ENCODE measurements at places on chromosomes 13 and 19.

- no peak for DNase-seq
Observed at GRCh38 chr19:3420909-3421619, 54.7 kb downstream of the NFIC start.

DNA sequence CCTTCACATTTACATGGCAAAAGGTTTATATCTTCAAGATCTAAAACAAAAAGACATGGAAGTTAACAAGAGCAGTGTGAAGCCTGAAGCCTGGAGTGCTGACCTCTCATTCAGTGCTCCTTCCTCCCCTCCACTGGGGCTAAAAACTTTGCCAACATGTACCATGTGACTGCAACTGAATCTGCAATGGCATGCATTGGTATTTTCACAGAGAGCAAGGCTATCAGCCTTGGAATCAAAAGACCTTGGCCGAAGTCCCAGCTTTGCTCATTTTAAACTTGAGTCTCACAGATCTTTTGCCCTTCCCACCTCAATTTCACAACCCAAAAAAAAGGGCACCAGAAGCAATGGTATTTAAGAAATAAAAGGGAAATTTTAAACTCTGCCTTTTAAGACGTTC is 325.1 kb downstream of the DCT start:
- DNase-seq: no peak

DNA sequence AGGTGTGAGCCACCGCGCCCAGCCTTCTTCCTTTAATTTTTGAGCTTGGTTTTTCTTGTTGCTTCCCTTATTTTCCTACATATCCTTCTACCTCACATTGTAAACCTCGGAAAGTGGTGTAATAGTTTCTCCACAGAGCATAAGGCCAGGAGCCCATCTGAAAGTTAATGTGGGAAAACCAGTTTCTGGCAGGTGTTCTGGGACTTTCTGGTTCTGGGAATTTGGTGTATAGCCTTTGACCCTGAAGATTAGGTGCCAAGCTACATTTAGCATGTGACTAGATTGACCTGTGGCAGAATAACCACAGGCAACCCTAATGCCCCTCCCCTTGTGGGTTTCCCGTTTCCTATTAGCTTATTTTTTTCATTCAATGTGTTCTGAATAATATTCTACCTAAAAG is 8.7 kb downstream of the POP4 start:
- no peak for DNase-seq

- DNase-seq: no peak
Observed at GRCh38 chr13:93344048-93344705, 117.6 kb downstream of the GPC6 start.

GRCh38 chr13:34507630-34508029 is 434.4 kb upstream of the NBEA start:
- no peak for DNase-seq

DNA sequence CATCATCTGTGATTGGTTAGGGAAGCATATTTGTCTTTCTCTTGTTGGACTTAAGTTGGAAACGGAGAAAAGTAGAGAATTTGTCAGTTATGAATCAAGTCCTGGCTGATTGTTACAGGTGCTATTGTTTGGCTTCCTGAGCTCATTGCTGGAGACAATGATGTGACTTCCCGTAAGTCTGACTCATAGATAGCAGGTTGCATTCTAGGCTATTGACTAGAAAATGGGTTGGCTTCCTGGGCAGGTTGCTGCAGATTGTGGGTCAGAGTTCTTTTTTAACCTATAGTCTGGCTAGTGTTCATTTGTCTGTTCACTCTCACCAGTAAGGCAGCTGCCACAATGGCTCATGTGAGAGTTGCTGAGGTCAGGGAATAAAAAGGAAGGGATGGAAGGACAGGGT is 101.5 kb downstream of the CCNA1 start:
- no peak for DNase-seq

DNA sequence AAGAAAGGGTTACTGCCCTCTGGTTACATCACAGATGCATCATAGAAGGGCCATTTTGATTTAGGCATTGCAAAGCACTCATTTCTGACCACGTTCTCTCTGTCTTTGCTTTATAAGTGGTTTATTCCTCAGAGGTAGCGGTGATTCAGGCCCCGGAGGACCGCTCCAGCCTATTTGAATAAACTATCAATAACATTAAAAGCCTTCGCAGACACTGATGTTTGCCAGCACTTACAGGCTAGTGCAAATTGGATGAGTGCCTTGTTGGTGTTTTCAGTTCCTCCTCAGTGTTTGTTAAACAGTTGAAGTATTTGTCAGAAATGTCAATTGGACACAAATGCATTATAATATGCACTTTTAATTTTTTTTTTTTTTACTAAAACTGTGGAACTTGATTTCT is 120.2 kb downstream of the RXFP2 start:
- DNase-seq: no peak

- DNase-seq: no peak
Observed at GRCh38 chr13:99228737-99229691, 28.4 kb downstream of the UBAC2 start.

GRCh38 chr19:10454267-10454666 is 33.9 kb downstream of the PDE4A start:
- no peak for DNase-seq

GRCh38 chr19:8835877-8836276 is 3.7 kb downstream of the MBD3L1 start:
- DNase-seq: no peak

DNA sequence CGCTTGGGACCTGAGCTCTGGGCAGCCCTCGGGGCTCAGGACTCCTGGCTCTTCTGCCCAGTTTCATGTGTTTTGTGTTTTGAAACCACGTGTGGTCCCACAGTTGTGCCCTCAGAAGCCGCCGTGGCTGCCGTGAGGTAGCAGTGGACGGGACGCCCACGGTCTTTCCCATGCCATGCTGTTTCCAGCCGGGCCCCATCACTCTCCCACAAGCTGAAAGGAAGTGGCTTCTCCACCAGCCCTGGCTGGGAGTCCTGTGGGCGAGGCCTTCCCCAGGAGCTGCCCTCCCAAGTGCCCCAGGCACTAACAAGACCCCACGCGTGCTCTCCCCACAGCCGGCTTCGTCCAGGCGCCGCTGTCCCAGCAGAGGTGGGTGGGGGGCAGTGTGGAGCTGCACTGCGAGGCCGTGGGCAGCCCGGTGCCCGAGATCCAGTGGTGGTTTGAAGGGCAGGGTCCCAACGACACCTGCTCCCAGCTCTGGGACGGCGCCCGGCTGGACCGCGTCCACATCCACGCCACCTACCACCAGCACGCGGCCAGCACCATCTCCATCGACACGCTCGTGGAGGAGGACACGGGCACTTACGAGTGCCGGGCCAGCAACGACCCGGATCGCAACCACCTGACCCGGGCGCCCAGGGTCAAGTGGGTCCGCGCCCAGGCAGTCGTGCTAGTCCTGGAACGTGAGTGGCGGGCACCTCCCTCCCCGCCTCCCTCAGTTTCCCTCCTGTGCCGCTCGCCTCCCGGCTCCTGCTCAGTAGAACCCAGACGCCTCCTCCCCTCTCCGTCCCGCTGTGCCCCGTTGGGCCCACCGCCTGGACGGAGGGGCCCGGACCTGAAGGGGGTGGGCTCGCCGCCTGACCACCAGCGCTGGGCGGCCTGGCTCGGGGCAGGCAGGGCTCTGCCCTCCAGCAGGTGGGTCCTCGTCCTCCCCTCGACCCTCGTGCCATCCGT is 5.3 kb downstream of the BSG start:
- DNase-seq: no peak

DNA sequence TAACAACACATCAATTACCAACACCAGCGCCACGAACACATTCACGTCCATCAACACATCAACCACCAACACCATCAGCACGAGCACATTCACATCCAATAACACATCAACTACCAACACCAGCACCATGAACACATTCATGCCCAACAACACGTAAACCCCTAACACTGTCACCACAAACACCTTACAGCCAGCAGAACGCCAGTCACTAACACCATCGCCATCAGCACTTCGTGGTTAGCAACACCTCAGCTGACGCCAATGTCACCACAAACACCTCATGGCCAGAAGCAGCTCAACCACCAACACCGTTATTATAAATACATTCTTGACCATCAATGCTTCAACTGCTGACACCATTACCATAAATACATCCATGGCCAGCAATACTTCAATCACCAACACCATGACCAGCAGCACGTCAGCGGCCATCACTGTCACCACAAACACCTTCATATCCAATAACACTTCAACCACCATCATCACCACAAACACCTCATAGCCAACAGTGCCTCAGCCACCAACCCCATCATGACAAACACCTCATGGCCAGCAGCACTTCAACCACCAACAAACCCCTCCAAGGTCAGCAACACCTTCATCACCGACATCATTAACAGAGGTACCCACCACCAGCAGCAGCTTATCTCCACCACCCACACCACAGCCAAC is 9.4 kb downstream of the FCER2 start:
- no peak for DNase-seq

GRCh38 chr19:1310853-1311180 is 25.1 kb downstream of the EFNA2 start:
- no peak for DNase-seq

- DNase-seq: no peak
Observed at GRCh38 chr19:16922592-16922934, 33.8 kb downstream of the F2RL3 start.

- DNase-seq: no peak
Observed at GRCh38 chr19:32519023-32519422, 62.0 kb upstream of the PDCD5 start.

DNA sequence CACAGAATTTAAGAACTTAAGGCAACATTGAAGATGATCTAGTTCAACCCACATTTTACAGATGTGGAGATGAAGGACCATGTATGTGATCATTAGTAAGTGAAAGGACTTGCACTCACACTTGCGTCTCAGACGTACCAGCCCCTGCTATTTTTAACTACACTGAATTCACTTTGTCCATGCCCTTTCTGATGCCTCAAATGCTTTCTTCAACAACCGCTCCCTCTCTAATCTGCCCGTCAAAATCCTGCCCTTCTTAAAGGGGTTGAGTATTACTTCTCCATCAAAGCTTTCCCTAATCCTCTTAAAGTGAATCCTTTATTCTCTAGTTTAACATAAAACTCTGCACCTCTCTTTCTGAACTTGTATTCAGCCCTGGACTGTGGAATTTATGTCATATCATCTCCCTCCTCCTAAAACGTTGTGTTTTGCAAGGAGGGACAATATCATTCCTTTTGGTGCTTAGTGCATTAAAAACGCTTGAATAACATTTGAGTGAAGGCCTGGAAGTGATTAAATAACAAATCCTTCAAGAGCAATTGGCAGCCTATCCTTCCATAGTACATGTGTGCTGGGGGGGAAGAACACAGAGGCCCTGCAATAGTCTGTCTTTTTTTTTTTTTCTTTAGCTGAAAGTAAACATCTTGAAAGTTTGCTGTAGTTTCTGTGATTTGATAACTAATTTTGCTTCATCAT is 493.3 kb downstream of the LMO7 start:
- no peak for DNase-seq

DNA sequence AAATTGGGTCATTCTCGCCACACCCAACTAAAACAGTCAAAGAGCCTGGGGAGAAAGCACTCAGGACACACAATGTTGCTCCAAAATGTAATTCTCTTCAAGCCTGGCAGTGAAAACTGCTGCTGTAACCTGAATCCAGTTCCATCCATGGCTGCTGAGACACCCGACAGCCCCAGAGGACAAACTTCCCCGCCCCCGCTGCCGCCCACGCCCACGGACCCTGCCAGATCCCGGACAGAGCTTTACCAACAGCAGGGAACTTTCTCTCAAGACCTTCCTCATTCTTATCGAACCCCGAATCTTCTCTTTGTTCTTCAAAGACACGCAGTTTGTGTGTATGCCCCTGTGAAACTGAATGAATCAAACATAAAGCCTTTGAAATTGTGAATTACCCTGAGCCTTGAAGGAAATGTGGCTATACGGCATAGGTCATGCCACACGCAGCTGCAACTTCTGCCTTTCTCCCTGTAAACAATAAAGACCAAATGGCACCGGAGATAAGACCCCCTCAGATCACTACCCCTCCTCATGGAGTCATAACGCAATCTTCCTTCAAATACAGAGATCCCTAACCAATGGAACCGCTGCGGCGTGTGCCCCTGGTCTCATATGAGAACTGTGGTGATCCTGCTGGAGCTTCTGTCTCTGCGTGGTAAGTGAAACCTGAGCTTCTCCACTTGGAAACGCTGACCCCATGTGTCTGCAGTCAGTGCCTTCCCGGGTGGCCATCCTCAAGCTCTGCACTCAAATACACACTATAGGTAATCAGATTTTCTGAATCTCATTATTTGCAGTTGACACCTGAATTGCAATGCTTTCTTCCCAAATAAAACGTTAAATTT is 4.8 kb upstream of the LAMP1 start:
- no peak for DNase-seq

GRCh38 chr13:70473907-70474306 is 365.7 kb upstream of the KLHL1 start:
- no peak for DNase-seq

DNA sequence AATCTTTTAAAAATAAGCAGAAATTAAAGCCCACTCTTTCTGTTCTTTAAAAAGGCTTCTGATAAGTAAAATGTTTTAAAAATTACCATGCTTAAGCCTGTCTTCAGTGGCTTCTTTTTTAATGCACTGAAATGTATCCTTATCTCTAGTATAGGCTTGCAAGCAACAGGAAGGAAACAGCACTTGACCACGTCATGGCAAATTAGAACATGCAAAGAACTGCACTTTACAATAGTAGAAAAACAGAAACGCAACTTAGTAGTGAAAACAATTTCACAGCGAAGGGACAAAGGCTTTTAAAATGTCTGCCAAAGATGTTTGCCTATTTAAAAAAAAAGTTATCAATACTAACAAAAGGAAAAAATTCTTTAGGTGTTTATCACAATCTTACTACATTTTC is 36.3 kb downstream of the ELF1 start:
- no peak for DNase-seq

GRCh38 chr13:52936806-52937205 is 88.4 kb upstream of the PCDH8 start:
- DNase-seq: no peak

DNA sequence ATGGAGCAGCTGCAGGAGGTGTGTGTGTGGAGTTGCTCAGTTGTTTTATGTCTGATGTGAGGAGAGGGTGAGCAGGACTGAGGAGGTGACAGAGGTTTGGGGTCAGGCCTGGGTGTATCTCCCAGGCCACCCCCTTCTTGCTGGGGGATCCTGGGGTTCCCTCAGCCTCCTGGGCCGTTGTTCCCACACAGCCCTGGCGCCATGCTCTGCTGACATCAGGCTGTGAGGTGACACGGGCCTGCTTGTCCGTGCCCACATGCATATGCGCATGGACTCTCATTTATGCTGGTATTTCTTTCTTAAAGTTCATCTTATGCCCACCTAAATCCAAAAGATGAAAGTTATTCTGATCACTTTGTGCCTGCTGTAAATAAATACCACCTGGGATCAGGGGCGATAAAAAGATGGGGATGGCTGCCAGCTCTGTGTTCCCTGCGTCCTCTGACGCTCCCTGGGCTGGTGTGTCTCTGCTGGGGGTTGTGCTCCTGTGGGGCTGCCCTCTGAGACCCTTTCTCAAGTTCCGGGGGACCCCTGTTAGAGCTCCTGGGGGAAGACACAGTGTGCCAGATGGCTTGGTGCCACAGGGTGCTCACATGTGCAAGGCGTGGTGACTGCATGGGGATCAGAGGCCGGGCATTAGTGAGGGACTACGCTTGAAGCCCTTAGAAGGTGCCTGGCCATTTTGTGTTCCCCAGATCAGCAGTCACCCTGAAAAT is 12.6 kb downstream of the NAXD start:
- no peak for DNase-seq

All from cortex of kidney (tissue), 1 donor.